Activated T-cell treated with anti-CD3 and anti-CD28 coated beads for 4 hours (primary cell): ENCODE measurements at places on chromosomes 7 and 10.

GRCh38 chr7:13849163-13849892, 140.1 kb downstream of the ETV1 start:
- no peak for DNase-seq

- no peak for DNase-seq
These were observed 273.1 kb downstream of the TNS3 start for GRCh38 chr7:47308808-47309207.

DNA sequence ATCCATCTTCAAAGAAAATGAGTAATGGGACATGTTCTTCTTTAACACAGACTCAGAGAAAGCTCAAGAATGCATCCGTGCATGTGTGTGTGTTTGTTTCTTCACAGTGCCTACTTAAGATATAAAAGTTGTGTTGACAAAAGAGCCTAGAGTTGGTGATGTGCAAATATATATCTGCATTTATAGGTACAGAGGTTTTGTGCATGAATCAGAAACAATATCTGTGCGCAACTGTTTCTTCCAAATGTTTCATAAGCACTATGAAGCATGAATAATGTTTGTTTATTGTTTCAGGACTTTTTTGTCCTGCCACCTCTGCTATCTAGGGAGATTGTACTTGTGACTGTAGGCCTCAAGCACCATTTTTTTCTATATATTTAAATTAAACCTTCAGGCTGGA, 229.7 kb downstream of the CSTF2T start:
- no peak for DNase-seq

GRCh38 chr7:47609803-47610452, 28.0 kb upstream of the TNS3 start:
- no peak for DNase-seq

DNA sequence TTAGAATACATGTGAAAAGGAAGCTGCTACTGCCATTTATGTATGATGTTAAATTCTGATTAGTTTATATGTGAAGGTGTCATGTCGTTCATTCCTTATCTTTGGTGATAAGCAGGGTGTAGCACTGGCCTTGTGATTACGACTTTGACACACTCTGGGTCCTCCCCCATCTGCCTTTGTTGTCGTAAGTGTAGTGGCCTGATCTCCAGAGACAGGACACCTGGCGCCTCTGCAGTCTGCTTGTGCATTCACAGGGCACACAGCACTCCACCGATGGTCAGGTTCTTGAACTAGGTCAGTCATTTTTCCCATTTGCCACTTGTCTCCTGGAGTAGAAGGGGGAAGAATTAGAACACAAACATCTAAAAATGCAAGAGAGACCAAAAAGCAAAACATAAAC, 186.0 kb downstream of the PRKCQ start:
- DNase-seq, result no peak
